Fibroblast of pulmonary artery (primary cell): ENCODE measurements at places on chromosomes 12 and 14.

DNA sequence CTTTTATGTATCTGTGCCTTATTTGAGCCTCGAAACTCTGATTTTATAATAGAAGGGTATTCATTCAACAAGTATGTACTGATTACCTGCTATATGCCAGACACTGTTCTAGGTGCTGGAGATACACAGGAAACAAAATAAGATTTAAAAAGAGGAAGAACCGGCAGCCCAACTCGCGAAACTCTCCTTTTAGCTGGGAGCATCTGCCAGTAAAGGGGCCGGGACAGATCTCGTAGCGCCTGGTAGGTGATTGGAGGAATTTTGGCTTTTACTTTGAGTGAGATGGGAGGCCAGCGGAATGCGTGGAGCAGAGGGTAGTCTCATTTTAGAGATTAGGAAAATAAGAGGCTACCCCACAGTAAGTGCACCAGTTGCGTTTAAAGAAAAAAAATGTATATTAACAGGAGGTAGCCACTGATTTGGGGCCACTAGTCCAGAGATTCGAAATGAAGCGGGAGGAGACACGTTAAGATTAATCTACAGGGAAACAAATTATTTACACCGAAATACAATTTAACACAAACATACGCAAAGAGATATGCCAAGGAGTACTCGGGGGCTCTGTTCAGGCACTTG lies 520 bp upstream of the MON2 start:
- peak; percentile 42 for DNase-seq

DNA sequence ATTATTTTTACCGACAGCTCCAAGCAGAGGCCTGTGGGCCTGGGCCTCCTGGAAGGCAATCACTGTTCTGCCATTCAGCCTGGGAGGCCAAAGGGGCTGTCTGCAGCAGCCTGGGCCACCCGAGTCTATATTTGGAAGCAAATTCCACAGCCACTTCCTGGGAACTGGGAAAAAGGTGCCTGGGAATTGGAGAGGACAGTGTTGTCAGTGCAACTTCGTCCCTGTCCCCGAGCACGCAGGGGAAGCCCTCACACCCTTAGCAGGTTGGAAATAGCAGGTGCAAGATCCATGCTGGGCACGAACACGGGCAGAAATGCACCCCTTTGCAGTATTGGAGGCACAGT lies 9.6 kb upstream of the TBX5 start:
- DNase-seq = no peak

GRCh38 chr14:91394105-91395081 lies 23.2 kb downstream of the CCDC88C start:
- DNase-seq = no peak

DNA sequence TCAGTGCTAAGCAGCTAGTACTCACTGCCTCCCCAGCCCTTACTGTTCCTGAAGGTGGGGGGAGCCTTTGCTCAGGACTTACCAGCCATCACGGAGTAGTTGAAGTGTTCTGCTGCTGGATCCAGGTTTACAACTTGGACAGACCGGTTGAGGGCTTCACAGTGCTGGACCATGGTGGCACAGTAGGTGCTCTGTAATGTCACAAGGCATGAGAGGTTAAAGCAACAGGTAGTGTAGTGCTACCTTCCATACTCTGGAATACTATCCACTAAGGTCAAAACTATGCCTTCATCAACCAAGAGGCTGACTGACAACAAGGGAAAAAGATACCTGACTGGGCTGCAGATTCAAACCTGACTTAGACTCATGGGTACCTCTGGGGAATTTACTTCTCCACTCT lies 3.0 kb downstream of the GPN3 start:
- no peak for DNase-seq

- peak; percentile 78 for DNase-seq
Measured at GRCh38 chr12:111409780-111410430, 4.2 kb downstream of the SH2B3 start.

DNA sequence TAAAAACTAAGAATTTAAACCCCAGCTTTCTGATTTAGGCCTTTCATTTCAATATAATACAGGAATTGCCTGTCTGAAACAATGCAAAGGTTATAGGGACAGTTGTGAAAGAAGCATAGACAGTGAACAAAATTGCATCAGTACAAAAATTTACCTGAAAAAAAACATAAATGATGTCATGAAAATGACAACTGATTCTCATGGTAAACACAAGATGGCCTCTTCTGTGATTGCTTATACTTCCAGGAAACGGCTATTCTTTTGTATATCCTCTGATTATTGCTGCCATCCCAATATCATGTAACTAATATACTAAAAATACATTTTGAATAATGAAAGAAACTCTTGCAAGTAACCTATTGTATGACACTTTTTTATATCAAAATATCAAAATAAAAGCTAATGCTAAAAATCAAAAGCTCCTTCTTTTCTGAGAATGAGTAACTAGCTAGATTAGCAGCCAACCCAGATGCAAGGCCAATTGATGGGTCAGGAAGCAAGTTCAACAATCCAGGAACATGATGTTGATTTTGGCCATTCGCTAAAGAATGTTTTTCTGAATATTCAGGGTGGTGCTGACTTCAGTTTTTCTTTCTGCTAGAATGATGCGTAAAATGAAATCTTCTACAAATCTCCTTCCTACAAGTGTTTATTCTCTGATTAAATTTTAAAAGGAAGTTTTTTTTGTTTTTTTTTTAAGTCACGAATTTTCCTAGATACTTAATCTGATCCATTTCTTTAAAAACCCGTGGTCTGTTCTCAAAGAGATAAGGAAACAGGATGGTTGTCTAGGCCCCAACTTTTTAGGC lies 83.6 kb downstream of the ALX1 start:
- DNase-seq = peak; percentile 12

GRCh38 chr12:49825971-49826421 lies 2.2 kb downstream of the NCKAP5L start:
- DNase-seq = no peak

DNA sequence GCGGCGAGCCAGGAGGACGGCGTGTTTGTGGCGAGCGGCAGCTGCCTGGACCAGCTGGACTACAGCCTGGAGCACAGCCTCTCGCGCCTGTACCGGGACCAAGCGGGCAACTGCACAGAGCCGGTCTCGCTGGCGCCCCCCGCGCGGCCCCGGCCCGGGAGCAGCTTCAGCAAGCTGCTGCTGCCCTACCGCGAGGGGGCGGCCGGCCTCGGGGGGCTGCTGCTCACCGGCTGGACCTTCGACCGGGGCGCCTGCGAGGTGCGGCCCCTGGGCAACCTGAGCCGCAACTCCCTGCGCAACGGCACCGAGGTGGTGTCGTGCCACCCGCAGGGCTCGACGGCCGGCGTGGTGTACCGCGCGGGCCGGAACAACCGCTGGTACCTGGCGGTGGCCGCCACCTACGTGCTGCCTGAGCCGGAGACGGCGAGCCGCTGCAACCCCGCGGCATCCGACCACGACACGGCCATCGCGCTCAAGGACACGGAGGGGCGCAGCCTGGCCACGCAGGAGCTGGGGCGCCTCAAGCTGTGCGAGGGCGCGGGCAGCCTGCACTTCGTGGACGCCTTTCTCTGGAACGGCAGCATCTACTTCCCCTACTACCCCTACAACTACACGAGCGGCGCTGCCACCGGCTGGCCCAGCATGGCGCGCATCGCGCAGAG lies 873 bp downstream of the PLXNC1 start:
- DNase-seq = peak; percentile 50

- no peak for DNase-seq
Measured at GRCh38 chr12:28247806-28248205, 57.5 kb downstream of the CCDC91 start.
